ENCODE measurements at places on chromosomes 4 and X.

DNA sequence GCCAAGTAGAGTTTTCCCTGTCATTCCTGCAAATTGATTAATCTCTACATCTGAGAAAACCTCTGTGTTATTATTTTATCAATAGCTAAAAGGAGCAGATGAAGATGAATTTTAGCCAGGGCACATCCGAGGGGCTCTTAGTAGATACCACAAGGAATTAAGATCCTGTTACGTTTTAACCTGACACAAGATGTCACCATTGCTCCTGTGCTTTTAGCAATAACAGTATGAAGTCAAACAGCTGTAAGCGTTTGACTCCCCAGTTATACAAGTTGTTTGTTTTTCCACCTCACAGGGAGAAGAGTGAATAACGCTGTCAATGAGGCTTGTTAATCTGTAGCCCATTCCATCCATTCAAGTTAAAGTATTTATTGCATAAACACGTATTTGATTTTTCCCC, 76.0 kb upstream of the AP1S2 start:
- DNase-seq: no peak

- no peak for DNase-seq
These were observed 128.5 kb downstream of the LARP7 start for GRCh38 chr4:112765317-112765974.

DNA sequence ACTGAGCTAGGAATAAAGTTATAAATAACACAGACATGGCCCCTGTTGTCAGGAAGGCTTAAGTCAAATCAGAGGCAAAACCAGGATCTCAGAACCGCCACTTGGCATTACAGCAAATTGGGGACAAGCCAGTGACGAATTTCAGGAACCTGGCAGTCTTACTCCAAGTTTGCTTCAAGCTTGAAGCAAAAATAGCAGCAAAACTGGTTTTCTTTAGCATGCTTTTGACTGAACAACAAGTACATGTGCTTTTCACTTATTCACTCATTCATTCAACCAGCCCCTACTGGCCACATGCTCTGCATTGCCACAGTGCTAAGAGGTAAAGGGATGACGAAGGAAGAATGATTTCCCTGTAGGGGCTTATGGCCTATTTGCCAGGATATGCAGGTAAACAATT, 253.9 kb upstream of the PPARGC1A start:
- no peak for DNase-seq

- no peak for DNase-seq
These were observed 58.5 kb upstream of the AGTR2 start for GRCh38 chrX:116111934-116112595.

GRCh38 chr4:83013420-83013867, 2.8 kb upstream of the LIN54 start:
- DNase-seq: no peak

DNA sequence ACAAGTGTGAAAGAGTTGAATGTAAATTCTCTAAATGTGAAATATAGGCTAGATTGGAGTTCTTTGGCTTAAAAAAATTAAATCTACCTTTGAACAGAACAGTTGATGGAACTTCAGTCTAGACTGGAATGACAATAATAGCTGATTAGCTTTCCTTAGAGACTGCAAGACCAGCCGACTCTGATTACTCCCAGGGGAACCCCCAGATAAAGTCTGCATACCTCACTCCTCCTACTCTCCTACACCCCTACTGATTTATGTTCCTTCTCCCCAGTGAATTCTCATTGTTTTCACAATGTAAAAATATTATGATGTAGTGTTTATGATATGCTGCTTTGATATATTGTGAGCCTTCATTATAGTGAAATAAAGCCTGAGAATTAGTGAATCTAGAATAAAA, 241.3 kb downstream of the CFAP299 start:
- no peak for DNase-seq

DNA sequence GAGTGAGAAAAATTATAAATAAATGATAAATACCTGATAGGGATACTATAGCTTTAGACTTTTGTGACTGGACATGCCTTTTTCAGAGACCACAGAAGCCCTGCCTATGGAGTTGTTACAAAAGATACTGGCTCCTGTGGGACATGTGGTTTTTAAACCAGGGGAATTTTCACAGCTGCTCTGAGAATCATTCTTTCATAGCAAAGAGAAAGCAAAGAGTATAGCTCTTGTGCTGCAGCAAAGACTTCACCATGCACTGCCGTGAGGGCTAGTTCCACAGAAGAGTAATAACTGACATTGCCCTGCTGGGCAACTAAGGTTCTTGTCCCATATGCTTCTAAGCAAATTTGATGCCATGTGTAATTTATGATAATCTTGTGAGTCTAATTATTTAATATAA, 98.2 kb downstream of the MAPK10 start:
- no peak for DNase-seq

DNA sequence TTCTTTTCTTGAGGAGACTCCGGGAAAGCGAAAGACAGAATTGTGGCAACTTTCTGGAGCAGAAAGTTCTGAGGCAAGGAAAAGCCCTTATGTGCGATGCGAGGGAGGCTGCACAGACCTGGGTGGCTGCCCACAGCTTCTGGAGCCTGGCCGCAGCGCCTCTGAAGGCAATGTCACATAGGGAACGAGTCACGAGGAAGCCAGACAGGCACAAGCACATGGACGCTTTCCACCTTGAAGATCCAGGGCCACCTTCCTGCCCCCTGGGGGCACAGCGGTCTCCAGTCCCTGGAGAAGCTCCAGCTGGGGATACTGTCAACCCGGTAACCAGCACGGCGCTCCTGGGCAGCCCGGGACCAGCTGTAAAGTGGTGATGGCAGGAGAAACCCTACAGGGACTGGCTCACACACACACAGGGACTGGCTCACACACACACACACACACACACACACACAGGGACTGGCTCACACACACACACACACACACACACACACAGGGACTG, 69.8 kb downstream of the MTNR1A start:
- DNase-seq: no peak

GRCh38 chr4:86837691-86838503, 11.3 kb downstream of the SLC10A6 start:
- DNase-seq: no peak
